PC-3 (cell line): ENCODE measurements at places on chromosomes 2 and 18. TPM values are rescaled to one million over a fixed set of nuclear protein-coding genes. Genes with fewer than 3 reads are reported as not detected.
A peak's percentile ranks its signal among the peaks of the same experiment; 100 is the strongest.

- no peak for DNase-seq
Observed at GRCh38 chr2:111636905-111637304, 247.1 kb downstream of the ANAPC1 start.

- DNase-seq = no peak
Observed at GRCh38 chr2:100674666-100675065, 111.9 kb downstream of the PDCL3 start.

DNA sequence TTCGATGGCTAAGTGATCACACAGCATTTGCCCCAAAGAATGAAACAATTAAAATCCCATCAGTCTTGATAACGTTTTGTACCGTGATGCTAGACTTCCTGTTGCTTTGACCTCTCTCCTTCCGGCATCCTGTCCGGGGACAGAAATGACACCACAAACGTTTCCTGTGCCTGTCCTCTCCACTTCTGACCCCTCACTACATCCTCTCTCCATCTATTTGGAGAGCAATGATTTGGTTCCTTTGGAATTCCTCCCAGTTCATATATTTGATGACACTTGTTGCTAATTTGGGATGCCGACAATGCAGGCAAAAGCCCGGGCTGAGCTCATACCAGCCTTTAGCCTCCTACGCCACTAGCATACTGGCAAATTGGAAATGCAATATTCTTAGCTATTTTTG, 151.2 kb upstream of the CCDC68 start:
- DNase-seq = no peak

DNA sequence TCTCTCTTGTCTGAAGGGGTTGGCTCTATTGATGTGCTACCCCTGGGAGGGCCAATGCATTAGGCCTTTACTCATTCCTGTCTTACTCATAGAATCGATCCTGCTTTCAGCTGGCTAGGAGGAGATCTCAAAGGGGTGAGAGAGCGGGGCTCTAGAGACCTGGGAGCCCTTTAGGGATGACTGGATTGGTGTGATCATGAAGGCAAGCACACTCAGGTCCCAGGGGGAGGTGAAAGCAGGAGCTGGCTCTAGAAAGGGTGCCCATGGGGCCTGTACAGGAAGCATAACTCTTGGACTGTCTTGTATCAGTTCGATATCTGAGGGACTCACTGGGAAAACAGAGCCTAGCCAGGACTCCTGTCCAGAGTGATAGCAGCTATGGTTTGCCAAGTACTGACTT, 47.8 kb downstream of the INPP4A start:
- DNase-seq = no peak

DNA sequence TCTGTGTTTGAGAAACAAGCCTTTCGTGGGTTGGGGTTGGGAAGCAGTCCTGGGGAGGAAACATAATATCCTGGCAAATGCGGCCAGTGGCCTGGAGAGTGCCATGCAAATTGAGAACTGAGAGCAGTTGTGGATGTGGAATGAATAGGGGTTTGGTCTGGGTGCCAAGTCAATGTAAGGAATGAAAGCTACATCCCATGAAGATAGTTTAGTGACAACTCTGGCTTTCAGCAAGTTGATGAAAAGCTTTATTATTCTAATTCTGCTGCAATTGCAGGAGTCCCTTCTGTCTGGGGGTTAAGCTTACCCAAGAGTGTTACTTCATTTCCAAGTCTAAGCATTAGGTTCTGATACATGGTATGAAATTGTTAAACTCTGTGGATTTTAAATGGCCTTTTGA, 771.6 kb downstream of the DPP10 start:
- no peak for DNase-seq

DNA sequence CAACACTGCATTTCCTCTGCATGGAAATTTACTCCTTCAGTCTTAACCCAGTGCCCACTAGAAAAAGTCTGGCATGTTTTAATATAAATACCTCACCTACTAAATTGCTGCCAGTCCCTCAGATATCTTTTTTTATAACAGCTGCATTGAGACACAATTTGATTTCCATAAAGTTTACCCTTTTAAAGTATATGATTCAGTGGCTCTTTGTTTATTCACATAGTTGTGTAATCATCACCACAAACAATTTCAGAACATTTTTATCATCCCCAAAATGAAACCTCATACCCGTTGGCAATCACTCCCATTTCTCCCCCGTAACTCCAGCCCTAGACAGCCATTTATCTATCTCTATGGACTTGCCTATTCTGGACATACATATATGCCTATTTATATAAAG, 17.0 kb upstream of the FRZB start:
- peak; percentile 32 for DNase-seq

DNA sequence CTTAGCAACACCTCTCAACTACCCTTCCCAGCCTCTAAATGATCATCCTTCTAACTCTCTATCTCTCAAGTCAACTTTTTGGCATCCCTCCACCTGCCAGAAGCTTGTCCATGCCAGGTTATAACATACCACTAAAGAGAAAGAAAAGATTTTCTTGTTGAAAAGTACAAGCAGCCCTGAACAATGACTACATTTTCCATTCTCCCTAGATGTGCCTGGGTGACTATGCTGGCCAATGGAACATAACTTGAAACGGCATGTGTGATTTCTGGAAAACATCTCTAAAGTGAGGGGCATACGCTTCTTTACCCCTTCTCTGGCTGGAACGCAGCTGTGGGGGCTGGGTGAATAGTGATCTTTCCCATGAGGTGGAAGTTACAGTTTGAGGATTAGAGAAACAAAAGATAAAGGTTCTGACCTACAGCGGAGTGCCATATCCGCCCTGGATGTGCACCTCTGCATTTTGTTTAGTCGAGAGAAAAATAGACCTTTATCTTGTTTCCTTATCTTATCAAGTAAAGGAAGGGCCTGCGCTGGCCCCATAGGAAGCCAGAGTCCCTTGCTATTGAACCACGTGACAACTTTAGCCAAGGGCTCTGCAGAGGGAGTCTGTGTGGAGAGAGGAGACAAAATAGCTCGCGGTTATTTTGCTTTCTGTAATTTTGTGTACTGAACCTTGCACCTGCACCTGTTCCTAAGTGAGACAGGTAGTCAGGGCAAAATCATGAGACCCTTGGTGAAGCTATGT, 436.8 kb downstream of the TGIF1 start:
- DNase-seq = no peak

- no peak for DNase-seq
Observed at GRCh38 chr2:130837175-130837810, 579 bp downstream of the ARHGEF4 start.

DNA sequence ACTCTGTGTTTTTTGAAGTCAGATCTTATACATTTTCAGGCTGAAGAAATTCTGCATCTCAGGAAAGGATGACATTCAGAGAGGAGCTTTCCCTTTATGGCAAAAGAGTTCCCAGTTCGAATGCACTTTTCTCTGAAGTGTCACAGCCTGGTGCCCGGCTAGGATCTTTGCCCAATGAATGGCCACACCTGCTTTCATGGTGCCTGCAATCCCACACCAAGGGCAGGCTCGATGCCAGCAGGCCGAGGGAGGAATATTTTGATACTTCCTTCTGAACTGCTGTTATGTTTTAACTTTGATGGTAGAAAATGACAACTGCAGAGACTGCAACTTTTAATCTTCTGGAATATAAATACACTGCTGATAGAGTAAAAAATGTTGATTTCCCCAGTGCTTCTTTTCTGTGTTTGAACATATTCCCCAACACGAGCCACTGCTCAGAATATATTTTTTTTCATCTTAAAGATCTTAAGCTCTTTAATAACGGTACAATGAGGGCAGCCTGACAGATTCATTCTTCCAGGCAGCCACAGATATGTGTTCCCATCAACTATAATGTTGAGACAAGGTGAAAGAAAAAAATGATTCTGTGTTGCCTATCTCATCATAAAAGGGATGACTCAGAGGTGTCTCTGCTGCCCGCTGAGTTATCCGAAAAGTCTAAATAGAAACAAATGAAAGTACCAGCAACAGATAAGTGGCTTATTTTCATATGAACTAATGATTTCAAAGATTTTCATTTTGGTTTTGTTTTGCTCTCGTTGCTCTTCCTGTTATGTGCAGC, 848.5 kb downstream of the DCDC2C start:
- DNase-seq = no peak

GRCh38 chr2:219722276-219722879, 94.9 kb downstream of the SLC4A3 start:
- DNase-seq = peak; percentile 30

- peak; percentile 54 for DNase-seq
Observed at GRCh38 chr2:236167297-236168109, 683 bp downstream of the GBX2 start.

GRCh38 chr2:227460833-227461232, 11.1 kb upstream of the AGFG1 start:
- no peak for DNase-seq

DNA sequence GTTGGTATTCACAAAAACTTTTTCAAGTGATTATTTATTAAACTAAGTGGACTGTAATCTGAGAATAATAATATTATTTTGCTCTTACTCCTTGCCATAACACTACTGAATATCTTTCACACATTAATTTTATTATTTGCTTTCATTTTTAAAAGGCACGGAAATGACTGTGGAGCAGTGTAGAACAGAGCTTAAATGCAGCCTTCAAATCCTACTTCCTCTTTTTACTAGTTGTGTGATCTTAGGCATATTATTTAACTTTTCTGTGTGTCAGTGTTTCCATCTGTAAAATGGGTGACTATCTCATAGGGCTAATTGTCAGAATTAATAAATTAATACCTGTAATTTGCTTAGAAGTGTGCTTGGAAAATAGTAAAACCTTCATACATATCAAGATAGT, 55.5 kb upstream of the SLC8A1 start:
- DNase-seq = no peak

GRCh38 chr2:176454893-176455815, 185.9 kb downstream of the MTX2 start:
- peak; percentile 92 for DNase-seq

DNA sequence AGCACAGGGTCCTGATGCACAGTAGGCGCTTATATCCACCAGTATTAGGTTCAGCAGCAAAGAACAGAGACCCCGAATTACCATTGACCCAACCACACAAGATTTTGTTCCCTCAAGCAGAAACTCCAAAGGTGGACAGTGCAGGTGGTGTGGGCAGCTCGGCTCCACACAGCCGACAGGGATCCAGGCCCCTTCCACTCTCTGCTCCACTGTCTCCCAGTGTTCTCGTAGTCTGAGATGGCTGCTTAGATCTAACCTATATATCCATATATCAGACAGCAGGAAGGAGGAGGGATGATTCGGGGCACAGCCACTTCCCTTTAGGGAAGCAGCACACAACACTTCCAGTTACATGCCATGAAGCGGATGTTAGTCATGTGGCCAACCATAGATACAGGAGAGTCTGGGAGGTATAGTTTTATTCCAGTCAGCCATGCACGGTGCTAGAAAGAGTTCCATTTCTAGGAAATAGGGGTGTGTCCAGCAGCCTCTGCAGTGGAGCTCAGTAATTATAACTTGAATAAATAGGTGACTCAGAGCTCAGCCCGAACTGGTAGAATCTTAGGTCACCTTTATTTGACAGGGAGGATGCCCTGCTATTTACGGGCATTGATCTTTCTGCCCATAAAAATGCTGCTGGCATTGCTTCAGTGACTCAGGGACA, 158.9 kb downstream of the TWIST2 start:
- peak; percentile 94 for DNase-seq

DNA sequence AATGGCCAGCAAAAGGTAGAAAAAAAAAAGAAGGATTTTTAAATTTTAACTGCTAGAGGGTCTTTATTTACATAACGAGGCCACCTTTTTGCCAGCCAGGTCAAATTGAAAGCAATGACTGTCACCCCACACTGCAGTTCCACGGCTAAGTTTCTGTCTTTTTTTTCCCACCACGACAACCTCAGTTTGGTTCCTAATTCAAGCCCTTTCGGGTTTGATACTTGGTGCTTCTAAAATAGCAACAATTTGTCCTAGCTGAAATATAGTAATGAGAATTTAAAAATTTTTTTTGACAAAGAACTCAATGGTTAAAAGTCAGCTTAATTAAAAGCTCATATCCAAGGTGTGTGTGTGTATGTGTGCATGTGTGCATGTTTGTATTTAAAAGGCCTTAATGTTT, 16.4 kb upstream of the NMS start:
- DNase-seq = no peak

DNA sequence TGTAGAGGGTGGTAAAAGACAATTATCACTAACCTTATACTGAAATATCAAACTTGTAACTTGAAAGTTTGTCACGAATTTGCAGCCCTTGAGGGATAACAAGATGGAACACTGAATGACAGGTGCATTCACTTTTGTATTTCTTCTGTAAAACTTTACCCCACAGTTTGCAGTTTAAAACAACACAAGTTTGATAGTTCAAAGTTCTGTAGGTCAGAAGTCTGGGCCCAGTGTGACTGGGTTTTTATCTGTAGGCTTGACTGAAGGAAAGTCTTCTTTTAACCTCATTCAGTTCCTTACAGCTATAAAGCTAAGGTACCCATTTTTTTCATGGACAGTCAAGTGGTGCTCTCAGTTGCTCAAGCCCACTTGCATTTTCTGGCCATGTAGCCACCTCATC, 257.1 kb upstream of the NRXN1 start:
- DNase-seq = no peak

- DNase-seq = no peak
Observed at GRCh38 chr2:238389988-238390589, 36.6 kb upstream of the ASB1 start.

GRCh38 chr18:4986677-4987076, 210.4 kb downstream of the AKAIN1 start:
- DNase-seq = no peak

GRCh38 chr2:45570671-45571334, 40.3 kb downstream of the SRBD1 start:
- peak; percentile 23 for DNase-seq

GRCh38 chr2:233351423-233351822, 2.9 kb upstream of the DGKD start:
- peak; percentile 39 for DNase-seq

DNA sequence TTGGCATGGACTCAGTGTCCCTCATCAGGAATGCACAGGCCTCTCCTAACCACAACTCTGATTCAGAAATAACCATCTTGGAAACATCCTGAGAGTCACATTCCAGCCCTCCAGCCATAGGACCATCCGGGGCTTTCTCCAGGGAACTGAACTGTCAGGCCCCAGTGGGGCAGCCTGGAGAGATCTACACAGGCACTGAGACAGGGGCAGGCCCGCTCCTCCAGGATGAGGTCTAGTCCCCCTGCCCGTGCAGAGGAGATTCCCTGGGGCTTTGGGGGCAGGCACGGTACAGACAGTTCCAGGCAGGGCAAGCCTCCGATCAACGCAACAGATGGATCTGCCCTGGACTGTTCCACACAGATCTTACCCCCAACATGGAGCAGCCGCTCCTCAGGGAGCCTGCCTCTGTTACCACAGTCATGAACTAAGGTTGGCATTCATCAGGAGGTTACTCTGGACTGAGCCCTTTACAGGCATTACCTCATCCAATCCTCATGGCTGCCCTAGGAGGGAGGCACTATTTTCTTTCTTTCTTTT, 12.0 kb downstream of the KCNK3 start:
- peak; percentile 49 for DNase-seq

DNA sequence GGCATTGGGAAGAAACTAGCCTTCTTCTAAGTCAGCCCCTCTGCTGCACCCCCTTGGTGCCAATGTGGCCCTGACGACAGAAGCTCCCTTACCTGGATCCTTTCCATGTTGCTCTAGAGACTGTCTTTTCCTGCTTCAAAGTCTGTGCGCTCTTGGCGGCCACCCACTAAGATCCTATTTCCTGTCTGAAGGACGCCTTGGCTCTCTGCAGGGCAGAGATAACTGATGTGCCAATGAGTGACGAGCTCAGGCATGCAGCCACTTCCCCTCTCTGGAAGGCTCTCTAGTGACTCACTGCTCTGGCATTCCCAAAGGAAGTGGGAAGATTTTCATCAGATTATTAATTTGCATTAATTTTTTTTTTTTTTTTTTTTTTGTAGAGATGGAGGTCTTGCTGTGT, 273.5 kb downstream of the CDH20 start:
- peak; percentile 82 for DNase-seq

Gene MAPK4
- total RNA-seq = not detected in 2 replicates

Gene CHST9
- total RNA-seq = not detected in 2 replicates

Gene ERLEC1
- total RNA-seq = 56.8 and 97.1 TPM in 2 replicates

Gene ARHGEF4
- 21.5 and 30.5 TPM in 2 replicates for total RNA-seq

Gene LYG1
- 0.58 and 1.5 TPM in 2 replicates for total RNA-seq
